ENCODE measurements at places on chromosomes 2 and 18. TPM values are rescaled to one million over a fixed set of nuclear protein-coding genes. Genes with fewer than 3 reads are reported as not detected.
A peak's percentile ranks its signal among the peaks of the same experiment; 100 is the strongest.

SRSF7 gene
- 125 TPM for total RNA-seq

- no peak for DNase-seq
- no peaks in the 10 kb centered on the region for H3K36me3 ChIP-seq
- no peak overlapping the region for H3K27ac ChIP-seq
- no peak overlapping the region for H3K4me3 ChIP-seq
- H3K4me1 ChIP-seq = no peaks in the 10 kb centered on the region
- H3K27me3 ChIP-seq = no peaks in the 10 kb centered on the region
Measured at GRCh38 chr2:146642066-146642465, 1202.8 kb upstream of the ACVR2A start.

DNA sequence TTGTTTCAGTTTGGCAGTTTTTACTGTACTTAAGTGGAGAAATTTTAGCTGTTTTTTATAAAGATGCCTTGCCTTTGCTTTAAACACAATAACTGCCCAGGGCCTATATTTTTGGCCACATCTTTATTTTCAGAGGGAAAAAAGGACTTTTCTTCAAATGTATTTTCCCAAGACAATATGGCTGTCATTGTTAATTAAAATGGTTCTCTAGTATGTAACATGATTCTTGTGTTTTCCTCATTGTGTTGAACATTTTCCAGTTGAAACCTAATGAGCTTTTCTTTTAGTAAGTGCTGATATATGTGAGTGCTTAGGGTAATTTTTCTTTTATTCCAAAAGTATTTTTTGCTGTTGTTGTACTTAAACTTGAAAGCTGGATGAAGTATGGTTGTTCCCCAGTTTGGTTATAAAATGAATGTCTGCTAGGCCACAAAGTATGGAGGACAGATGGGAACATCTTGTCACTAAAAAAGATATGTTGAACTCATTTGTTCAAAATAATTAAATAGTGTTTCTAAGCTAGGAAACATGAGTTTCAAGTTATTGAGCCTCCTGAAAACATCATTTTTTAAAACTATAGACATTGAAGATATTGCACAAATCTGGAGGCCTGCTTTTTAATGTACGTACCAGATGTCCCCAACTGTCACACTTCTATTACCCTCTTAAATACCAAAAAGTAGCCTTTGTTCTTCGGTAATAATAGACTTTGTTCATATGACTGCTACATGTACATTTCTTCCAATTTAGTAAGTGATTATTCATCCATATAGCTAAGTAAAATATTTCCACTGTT is 147.5 kb upstream of the DAPL1 start:
- H3K27me3 ChIP-seq = no peaks in the 10 kb centered on the region
- DNase-seq = no peak
- no peak overlapping the region for H3K27ac ChIP-seq
- H3K4me1 ChIP-seq = no peaks in the 10 kb centered on the region

DNA sequence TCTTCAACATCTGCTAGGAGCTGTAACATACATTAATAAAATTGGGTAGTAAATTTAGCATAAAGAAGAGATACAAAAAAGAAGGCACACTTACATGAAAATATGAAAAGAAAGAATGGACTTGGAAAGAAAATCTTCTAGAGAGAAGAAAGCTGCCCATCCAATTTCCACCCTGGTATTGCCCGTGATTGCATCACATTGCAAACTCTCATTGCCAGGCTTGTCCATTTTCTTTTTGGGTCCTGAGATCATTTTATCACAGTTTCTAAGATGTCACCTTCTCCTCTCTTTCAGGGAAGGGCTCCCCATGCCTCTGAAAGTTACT is 321.5 kb downstream of the RND3 start:
- no peak for DNase-seq
- H3K4me3 ChIP-seq = no peak overlapping the region
- no peak overlapping the region for H3K27ac ChIP-seq
- no peaks in the 10 kb centered on the region for H3K36me3 ChIP-seq
- no peaks in the 10 kb centered on the region for H3K27me3 ChIP-seq

GRCh38 chr2:124153713-124154112 is 128.6 kb downstream of the CNTNAP5 start:
- H3K4me1 ChIP-seq = no peaks in the 10 kb centered on the region
- no peaks in the 10 kb centered on the region for H3K36me3 ChIP-seq
- DNase-seq = no peak
- H3K27ac ChIP-seq = no peak overlapping the region
- no peaks in the 10 kb centered on the region for H3K27me3 ChIP-seq
- H3K4me3 ChIP-seq = no peak overlapping the region

SULT1C4 gene
- total RNA-seq = 10.3 TPM

- H3K27ac ChIP-seq = no peak overlapping the region
- H3K36me3 ChIP-seq = no peaks in the 10 kb centered on the region
- DNase-seq = no peak
- H3K4me3 ChIP-seq = no peak overlapping the region
Measured at GRCh38 chr2:119289642-119290041, 66.0 kb downstream of the STEAP3 start.

PLEK gene
- total RNA-seq = 14.6 TPM

GRCh38 chr18:8713691-8714090 is 8.3 kb downstream of the MTCL1 start:
- H3K4me1 ChIP-seq = no peaks in the 10 kb centered on the region
- DNase-seq = no peak
- no peaks in the 10 kb centered on the region for H3K27me3 ChIP-seq
- H3K4me3 ChIP-seq = no peak overlapping the region
- H3K36me3 ChIP-seq = no peaks in the 10 kb centered on the region

DNA sequence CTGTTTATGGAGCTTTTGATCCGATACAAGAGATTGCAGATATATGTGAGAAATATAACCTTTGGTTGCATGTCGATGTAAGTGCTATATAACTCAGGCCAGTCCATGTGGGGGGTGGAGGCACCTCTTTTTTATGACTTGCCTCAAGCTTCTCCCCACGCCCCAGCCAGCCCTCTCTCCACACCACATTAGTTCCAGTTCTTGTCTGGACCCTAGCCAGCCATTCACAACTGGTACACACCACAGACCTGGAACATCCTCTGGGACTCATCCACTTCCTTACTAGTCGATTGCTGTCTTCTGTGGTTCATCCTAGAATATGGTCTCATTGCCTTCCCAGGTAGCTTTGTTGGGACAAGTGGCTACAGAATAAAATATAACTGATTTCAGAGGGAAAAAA is 31.0 kb downstream of the GAD1 start:
- no peak for DNase-seq
- no peaks in the 10 kb centered on the region for H3K36me3 ChIP-seq
- H3K4me3 ChIP-seq = no peak overlapping the region
- H3K4me1 ChIP-seq = peaks cover 2% of the 10 kb centered on the region

DNA sequence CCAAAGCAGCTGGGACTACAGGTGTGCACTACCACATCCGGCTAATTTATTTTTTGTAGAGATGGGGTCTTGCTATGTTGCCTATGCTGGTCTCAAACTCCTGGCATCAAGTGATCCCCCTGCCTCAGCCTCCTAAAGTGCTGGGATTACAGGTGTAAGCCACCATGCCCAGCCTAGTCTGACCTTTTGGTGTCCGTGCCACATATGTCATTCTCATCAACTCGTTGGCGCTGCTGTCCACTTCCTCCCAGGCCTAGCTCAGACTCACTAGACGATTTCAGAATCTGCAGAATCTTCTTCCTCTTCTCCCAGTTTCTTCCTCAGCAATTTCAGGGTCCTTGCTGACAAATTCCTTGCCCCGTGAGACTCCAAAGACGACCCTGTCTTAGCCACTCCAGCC is 39.8 kb upstream of the DNMT3A start:
- H3K27ac ChIP-seq = no peak overlapping the region
- H3K27me3 ChIP-seq = no peaks in the 10 kb centered on the region
- peak; percentile 28 for DNase-seq
- no peaks in the 10 kb centered on the region for H3K36me3 ChIP-seq
- H3K4me3 ChIP-seq = no peak overlapping the region

- H3K4me1 ChIP-seq = no peaks in the 10 kb centered on the region
- no peak for DNase-seq
- H3K4me3 ChIP-seq = no peak overlapping the region
Measured at GRCh38 chr2:75090770-75091515, 108.4 kb downstream of the TACR1 start.

- no peaks in the 10 kb centered on the region for H3K4me1 ChIP-seq
- no peak overlapping the region for H3K27ac ChIP-seq
- no peak for DNase-seq
- no peaks in the 10 kb centered on the region for H3K27me3 ChIP-seq
- H3K36me3 ChIP-seq = no peaks in the 10 kb centered on the region
- no peak overlapping the region for H3K4me3 ChIP-seq
Measured at GRCh38 chr2:5409898-5410381, 282.2 kb upstream of the SOX11 start.

GRCh38 chr2:217858519-217859491 is 144.0 kb downstream of the TNS1 start:
- no peak overlapping the region for H3K4me3 ChIP-seq
- H3K36me3 ChIP-seq = peaks cover 10% of the 10 kb centered on the region
- no peaks in the 10 kb centered on the region for H3K27me3 ChIP-seq
- peak; percentile 90 for DNase-seq
- no peaks in the 10 kb centered on the region for H3K4me1 ChIP-seq
- H3K27ac ChIP-seq = peak overlapping the region; percentile 63

All from aorta (tissue), 5 donors.